ENCODE measurements at places on chromosomes 2 and 18. TPM values are rescaled to one million over a fixed set of nuclear protein-coding genes. Genes with fewer than 3 reads are reported as not detected.

DNA sequence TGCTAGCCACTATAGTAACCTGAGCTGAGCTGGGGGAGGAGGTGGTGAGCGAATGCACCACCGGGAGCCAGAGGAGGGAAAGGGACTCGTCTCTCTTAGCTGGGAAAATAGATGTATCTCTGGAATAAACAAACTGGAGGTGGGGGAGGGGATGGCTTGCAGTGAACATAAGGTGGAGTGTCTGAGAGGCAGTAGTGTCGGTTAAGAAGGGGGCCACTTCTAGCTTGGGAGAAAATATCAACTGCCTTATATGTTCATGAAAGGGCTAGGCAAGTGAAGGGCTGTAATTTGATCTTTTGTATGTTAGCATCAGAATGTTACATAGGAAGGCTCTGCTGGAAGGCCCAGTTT, 2.2 kb downstream of the SETBP1 start:
- no peak for DNase-seq

DNA sequence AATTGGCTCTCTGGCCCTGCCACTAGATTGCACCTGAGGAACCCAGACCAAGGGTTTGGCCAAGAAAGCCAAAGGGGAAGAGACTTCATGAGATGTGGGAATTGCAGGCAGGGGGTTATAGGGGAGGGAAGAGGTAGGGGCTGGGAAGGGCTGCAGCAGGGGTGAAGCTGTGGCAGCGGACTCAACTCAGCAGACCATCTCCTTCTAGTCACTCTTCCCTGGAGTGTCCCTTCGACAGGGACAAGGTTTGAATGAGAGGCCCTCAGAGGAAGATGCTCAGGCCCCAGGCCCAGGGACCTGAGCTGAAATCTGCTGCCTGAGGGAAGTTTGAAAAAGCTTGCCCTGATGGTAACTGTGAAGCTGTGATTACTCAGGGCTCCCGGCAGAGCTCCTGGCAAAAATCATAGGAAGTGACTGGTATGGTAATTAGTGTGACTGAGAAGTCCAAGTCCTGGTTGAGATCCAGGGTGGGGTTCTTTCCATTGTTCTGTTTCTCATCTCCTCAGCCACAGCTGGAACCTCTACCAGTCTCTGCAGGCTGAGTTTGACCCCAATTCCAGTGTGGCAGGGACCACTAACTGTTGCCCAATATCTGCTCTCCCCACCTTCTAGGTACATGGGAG, 300.9 kb downstream of the CYP26B1 start:
- no peak for DNase-seq

GRCh38 chr2:69043736-69044400, 30.9 kb downstream of the ANTXR1 start:
- DNase-seq: no peak

Gene SCN3A
- under 0.01 TPM for total RNA-seq

GRCh38 chr2:65518751-65519150, 86.4 kb upstream of the SPRED2 start:
- DNase-seq: no peak

Gene EVA1A
- 144 TPM for total RNA-seq

- no peak for DNase-seq
These were observed 14.9 kb downstream of the PIKFYVE start for GRCh38 chr2:208280933-208281332.

GRCh38 chr18:57956491-57956890, 87.5 kb upstream of the NEDD4L start:
- no peak for DNase-seq

DNA sequence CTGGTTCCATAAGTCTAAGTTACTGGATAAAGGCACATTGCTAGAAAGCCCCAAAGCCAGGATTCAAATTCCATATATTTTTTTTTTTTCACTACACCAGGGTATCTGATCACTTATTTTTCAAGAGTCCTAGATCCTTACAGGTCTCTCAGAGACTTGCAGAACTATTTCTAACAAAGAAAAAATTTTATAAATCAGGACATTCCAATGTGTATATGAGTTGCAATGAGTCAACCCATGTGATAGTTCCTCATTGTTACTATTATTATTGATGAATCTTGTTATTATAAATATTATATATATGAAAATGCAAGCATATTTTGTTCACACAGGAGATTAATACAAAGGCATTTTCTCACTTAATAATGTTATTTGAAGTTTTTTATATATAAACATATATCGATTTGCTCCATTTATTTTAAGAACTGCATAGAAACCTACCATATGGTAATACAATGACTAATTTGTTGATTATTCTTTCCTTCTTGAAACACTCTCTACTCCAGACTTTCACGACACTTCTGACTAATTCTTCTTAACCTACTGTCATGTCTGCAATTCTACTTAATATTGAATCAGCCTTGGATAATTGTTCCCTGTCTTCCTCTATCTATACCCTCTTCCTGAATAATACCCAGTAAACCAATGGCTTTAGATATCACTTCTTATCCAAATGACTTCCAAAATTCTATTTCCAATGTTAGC, 968.4 kb upstream of the NRXN1 start:
- no peak for DNase-seq

DNA sequence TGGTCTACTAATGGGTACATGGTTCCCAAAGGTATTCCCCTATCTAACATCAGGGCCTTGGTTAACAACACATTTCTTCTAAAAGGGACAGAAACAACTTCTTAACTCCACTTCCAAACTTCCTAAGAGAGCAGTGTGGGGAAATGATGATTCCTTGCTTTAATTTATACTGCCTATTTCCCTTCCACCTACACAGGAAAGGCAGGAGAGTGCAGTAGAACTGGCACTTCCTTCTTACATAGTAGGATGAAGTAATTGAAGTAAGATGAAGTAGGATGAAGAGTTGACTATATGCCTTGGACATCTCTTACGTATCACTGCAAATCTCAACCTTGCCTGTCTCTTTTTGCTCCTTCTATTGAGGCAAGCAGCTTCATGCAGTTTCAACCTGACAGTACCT, 54.7 kb downstream of the CD28 start:
- DNase-seq: no peak

Data from kidney epithelial cell (primary cell).